Lower leg skin (tissue), 4 donors: ENCODE measurements at places on chromosomes 7 and 10.

- DNase-seq = peak; percentile 92
These were observed 5.4 kb upstream of the HSPB1 start for GRCh38 chr7:76296743-76297740.

- DNase-seq = no peak
These were observed 57.0 kb downstream of the HIPK2 start for GRCh38 chr7:139720705-139721231.

DNA sequence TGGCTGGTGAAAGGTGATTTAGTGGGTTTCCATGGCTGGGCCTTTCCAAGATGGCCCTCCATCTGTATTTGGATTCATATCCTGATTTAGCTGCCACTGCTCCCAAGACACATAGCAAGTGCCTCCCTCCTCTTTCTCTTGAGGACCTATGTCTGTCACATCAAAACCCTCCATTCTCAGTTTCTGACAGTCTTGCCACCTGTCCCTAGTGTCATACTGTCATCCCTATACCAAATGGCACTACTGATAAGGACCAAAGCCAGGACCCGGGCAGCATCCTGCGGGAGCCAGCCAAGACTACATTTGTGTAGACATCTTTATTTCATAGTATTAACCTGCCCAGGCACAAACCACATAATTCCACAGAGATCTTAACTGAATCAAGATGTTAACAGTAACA lies 34.8 kb downstream of the PNLIPRP2 start:
- DNase-seq = no peak

DNA sequence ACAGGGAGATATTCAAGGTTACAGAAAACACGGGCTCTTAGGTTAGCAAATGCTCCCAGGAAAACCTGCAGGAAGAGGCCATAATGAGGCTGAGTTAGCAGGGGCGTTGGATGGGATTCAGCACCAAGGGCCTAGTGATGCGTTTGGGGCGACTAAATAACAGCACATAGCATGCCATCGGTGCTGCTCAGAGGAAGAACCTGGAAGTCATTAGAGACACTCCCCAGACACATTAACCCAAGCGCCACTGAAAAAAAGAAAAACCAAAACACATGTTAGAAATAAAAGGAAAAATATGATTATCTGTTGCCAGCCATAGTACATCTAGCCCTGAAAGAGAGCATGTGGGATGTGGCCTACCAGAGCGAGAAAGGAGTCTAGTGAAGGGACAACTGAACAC lies 28.8 kb upstream of the OPALIN start:
- no peak for DNase-seq

- DNase-seq = peak; percentile 45
These were observed 166.8 kb downstream of the RGS10 start for GRCh38 chr10:119375574-119376272.

GRCh38 chr7:5217851-5218331 lies 27.9 kb downstream of the WIPI2 start:
- no peak for DNase-seq

DNA sequence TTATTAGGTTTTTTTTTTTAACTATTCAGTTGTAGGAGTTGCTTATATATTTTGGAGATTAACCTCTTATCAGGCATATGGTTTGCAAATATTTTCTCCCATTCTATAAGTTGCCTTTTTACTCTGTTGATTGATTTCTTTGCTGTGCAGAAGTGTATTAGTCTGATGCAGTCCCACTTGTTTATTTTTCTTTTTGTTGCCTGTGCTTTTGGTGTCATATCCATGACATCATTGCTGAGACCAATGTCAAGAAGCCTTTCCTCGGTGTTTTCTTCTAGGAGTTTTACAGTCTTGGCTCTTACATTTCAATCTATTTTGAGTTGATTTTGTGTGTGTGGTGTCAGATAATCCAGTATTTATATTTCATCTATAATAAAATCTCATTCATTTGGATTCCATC lies 155.4 kb downstream of the LRMDA start:
- DNase-seq = no peak

GRCh38 chr7:40887099-40887498 lies 752.3 kb downstream of the SUGCT start:
- DNase-seq = no peak

DNA sequence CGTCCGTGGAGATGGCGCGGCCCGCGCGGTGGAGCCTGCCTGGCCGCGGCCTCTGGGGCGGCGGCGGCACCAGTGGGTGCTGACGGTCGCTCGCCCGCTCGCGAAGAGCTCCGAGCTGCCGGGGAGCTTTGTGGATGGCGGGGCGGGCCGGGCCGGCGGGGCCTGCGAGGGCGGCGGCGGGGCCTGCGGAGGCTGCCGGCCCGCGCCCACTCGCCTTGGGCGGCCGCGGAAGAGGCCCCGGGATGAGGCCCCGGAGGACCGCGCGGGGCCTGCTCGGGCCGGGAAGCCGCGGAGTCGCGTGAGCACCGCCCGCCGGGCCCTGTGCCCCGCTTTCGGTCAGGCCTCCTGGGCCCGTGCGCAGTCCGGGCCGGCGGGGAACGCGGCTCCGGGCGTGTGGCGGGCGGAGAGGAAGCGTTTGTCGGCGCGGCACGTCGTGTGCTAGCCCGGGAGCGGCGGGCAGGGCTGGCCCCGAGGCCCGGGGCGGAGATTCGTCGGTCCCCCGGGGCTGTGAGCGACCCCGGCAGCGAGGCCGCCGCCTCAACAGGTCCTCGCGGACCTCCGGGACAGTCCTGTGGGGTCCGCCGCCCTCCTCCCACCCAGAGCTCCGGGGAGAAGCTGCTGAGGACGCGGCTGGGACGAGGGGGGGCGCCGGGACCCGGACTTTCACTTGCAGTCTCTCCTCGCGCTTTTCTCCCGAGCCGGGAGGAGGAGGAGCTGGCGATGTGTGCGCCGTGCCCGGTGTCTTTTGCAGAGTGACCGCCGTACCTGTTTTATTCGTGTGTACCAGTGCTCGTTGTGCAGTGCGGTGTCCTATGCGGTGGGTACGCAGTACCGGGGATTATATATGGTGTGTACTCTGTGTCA lies 578 bp downstream of the ZMYND11 start:
- DNase-seq = peak; percentile 94

- no peak for DNase-seq
These were observed 69.6 kb upstream of the GRM8 start for GRCh38 chr7:127322351-127322750.
